ENCODE measurements at places on chromosomes 1 and 21.

DNA sequence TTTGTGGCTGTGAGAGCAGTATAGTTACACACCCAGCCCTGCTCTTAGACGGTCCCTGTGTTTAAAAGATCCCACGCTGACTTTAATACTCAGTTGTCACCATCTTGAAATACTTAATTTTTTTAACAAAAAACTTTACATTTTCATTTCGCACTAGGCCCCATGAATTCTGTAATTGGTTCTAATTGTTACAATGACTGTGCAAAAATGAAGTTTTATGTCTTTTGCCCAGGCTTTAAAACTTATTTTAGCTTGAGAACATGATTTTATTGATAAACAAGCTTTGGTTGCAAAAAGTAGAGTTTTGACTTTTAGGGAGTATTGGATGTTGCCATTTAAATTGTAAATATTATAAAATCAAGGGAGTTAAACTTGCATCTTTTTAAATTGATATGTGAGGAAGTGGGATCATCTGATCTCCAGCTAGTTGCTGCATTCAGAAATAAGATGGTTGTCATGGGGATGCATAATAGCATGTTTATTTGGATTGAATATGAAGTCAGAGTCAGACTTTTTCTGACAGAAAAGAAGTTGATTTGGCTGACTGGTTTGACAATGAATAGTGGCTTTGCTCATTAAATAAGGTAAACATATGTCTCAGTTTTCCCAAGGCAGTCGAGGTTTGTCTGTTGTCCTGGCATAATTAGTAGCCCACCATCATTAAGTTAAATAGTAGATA, 23.0 kb upstream of the CRP start:
- no peak for DNase-seq

- no peak for DNase-seq
Observed at GRCh38 chr1:45876000-45876617, 72.7 kb downstream of the MAST2 start.

DNA sequence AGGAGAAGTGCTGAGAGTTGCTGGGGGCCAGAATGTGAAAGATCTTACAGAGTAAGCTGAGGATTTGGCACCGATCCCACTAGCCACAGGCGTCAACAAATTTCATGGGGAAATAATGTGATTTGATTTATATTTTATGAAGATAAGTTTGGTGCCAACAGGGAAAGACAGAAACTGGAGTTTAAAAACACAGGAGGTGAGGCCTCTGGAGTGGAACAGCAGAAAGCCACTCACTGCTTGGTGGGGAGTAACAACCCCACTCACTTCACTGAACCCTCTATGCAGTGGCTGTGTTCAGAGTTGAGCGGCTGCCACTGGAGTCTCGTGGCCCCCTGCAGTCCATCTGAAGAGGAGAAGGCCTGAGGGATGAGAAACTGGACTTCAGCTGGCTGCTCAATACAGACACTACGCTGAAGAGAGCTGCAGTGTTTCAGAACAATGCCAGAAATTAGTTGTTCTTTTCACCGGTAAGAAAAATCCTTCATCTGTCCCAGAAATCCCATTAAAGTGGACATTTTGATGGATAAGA, 48.0 kb upstream of the RXRG start:
- no peak for DNase-seq

GRCh38 chr1:40858856-40859416, 3.2 kb downstream of the CITED4 start:
- no peak for DNase-seq

DNA sequence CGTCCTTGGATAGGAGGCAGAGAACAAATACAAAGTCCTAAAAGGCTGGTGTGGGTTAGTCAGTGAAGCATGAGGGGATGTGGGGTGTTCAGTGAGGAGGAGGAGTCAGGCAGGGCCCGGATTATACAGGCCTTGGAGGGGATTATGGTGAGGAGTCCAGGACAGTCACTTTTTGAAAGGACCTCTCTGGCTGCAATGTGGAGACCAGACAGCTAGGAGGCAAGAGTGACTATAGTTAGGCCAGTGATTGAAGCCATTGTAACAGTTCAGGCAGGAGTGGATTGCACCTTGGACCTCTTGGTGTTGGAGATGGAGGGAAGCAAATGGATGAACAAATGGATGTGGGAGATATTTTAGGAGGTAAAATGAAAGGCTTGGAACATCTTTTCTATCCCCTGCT, 115.8 kb downstream of the C1orf94 start:
- no peak for DNase-seq
